CD4-positive, CD25-positive, alpha-beta regulatory T cell (primary cell): ENCODE measurements at places on chromosomes 1 and 21. TPM values are rescaled to one million over a fixed set of nuclear protein-coding genes. Genes with fewer than 3 reads are reported as not detected.

ZBTB21 gene
- total RNA-seq, result 107 TPM

LYST gene
- total RNA-seq, result 32.5 TPM

ZC3H11A gene
- 78.1 TPM for total RNA-seq

CFAP74 gene
- total RNA-seq, result not detected

CLCA4 gene
- not detected for total RNA-seq

AMY1B gene
- not detected for total RNA-seq

BATF3 gene
- total RNA-seq, result 2.6 TPM

CD1E gene
- not detected for total RNA-seq

FOXO6 gene
- total RNA-seq, result 0.91 TPM
